SJSA1 (cell line): ENCODE measurements at places on chromosomes 1 and 21.

- no peak for DNase-seq
Observed at GRCh38 chr1:244603498-244603897, 49.4 kb upstream of the DESI2 start.

DNA sequence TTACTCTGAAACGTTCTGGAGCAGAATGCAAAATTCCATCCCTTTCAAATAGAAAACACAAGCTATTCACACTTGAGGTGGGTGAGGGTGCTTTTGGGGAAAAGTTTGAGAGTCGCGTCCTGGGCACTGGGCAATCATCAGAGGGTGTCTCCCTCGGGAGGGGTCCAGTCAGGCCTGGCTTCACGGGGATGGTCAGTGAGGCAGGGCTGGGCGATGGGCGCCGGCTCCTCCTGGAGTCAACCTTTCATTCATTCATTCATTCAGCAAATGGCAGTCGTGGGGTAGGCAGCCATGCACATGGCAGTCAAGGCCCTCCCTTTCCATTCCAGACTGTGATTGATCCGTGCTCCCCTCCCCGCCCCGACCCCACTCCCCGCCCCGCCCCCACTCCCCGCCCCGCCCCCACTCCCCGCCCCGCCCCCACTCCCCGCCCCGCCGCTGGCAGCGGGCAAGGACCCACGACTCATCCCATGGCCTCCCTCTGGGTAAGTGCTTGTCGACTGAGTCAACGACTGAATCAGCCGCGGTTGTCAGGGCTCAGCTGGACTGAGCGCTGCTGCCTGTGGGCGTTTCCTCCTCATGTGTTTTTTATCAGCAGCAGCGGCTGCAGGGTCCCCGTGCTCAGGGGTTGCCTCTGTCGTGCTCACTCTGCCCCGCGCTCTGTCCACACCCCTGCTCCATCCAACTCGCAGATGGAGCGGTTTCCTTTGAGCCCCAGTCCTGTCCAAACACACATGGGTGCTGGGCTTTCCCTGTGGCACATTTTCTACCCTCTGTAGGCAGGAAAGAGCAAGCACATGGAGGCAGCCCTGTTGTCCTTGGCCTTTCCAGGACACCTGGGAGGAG is 12.5 kb upstream of the SPSB1 start:
- DNase-seq, result peak; percentile 68

DNA sequence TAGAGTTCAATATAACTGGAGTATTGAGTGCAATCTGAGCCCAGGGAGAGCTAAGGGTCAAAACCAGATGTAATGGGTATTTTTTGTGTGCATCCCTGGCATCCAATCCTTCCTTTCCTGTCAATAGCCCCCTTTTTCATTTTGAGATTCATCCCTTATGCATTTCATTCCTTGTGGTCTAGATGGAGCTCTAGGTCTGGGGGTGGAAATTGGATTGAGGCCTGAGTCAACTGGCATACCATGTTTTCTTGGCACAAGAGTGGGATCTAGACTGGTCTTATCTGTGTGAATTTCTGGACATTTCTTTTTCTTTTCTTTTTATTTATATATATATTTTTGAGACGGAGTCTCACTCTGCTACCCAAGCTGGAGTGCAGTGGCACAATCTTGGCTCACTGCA is 67.3 kb upstream of the RAB3GAP2 start:
- no peak for DNase-seq

DNA sequence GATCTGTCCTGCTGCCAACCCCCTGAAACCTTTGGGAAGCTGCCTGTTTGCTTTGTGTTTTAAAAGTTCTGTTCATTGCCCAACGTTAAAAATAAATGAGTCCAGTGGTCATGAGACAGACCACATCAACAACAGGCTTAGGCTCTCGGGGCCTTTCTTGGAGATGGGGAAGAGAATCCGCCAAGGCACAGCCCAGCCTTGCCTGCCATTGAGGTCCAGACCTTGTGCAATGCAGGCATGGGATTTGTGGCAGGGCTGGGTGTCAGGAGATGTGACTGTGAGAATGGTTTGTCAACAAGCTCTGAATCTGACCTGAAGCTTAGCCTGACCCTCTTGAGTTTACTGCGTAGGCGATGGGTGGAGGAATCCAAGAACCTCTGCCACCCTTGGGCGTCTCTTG is 4.2 kb downstream of the SPSB1 start:
- no peak for DNase-seq

GRCh38 chr1:59179673-59180072 is 117.2 kb upstream of the FGGY start:
- DNase-seq, result no peak
